ENCODE measurements at places on chromosomes 16 and 17. TPM values are rescaled to one million over a fixed set of nuclear protein-coding genes. Genes with fewer than 3 reads are reported as not detected.

GRCh38 chr16:951660-952301 is 19.0 kb downstream of the LMF1 start:
- DNase-seq, result no peak

GRCh38 chr17:78903101-78903779 is at the start of gene CEP295NL:
CEP295NL (minus strand) TSS chr17:78903201; CDS start chr17:78901828, 1,373 bp downstream.
- DNase-seq, result peak; percentile 48

- DNase-seq, result no peak
These were observed 8.4 kb downstream of the LRRC3C start for GRCh38 chr17:39935909-39936308.

- DNase-seq, result no peak
These were observed 2.7 kb downstream of the PHKG2 start for GRCh38 chr16:30750876-30751465.

GRCh38 chr16:81590714-81591544 is 146.3 kb downstream of the CMIP start:
- no peak for DNase-seq

DNA sequence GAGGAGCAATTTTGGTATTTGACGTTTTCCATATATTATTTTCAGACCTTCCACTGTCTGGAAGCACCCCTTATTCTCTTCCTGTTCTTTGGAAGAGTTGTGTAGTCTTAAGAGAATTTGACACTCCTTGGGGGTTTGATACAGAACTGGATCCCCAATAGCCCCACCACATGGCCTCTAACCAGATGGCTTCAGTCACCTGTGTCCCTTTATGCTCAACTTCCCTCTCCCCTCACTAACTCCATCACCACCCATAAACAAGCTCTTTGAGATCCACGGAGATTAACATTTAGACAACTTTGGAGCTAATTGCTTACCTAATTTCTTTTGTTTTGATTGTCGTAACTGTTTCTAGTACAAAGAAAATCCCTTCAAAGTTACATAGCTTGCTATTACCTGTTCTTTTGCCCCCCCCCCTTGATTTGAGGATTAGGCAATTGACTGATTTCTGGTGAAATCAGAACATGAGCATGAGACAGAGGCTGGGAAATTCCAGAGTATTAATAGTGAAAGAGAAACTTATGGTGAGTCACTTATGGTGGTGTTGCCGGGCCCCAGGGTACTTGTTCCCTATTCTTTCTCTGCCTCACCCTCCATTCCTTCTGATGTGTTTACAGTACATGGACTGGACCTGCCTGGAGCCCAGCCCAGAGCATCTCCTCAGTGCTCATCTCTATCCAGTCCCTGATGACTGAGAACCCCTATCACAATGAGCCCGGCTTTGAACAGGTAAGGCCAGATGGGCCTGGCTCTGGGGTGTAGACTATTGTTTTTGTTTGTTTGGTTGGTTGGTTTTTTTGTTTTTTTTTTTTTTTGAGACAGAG is 7.5 kb downstream of the UBE2Z start:
- no peak for DNase-seq

DNA sequence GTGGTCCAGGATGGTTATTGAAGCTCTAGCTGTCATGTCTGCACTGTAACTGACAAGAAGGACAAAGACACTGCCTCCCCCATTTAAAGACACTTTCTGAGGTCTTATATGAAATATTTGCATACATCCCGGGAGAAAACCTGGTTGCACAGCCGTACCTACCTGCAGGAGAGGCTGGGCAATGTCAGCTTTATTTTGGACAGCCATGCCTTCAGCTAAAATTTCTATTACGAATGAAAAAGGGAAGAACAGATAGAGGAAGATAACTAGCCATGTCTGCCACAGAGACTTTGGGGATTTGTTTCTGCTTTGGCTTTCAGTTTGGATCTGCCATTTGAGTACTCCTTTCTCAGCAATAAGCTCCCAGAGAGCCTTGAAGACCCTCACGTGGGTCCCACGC is 19.0 kb downstream of the SLC7A6 start:
- no peak for DNase-seq

GRCh38 chr16:75011634-75012307 is 12.9 kb downstream of the ZNRF1 start:
- no peak for DNase-seq

PYDC1 gene
- not detected for total RNA-seq

WFDC1 gene
- 0.24 TPM for total RNA-seq

SLC7A5 gene
- total RNA-seq, result 42.2 TPM

KRT222 gene
- total RNA-seq, result 1.1 TPM

PIK3R5 gene
- total RNA-seq, result 0.50 TPM
